ENCODE measurements at places on chromosomes 5 and 9.

GRCh38 chr9:13587571-13587970, 308.1 kb upstream of the MPDZ start:
- DNase-seq, result no peak

DNA sequence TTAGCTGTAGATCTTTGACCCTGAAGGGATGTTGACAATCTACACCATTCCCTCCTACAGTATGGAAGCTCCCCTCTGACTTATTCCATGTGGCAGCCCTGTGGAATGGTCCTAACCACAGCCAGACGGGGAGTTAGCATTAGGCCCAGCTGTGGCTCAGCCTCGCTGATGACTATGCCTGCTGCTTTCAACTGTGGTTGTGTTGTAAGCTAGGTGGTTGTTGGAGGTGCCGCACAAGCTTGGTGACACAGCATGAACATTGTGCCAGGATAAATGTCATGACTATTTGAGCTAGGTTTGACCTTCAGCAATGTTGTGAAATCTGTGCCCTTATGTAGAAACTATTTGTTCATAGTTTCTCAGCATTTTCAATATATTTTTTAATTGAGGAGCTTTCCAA, 40.6 kb downstream of the SGCD start:
- DNase-seq, result no peak

- no peak for DNase-seq
Observed at GRCh38 chr9:104941597-104941996, 13.6 kb upstream of the ABCA1 start.

GRCh38 chr9:123041489-123041888, 8.0 kb downstream of the GPR21 start:
- no peak for DNase-seq

All from pulmonary artery endothelial cell (primary cell).